Activated CD8-positive, alpha-beta memory T cell treated with anti-CD3 and anti-CD28 coated beads for 1 hour (primary cell): ENCODE measurements at places on chromosomes 2 and 18.

- no peak for DNase-seq
Observed at GRCh38 chr18:44170208-44170880, 510.3 kb upstream of the SETBP1 start.

- DNase-seq = no peak
Observed at GRCh38 chr2:240523451-240524281, 34.1 kb downstream of the ANKMY1 start.

- DNase-seq = no peak
Observed at GRCh38 chr2:147293991-147294824, 550.6 kb upstream of the ACVR2A start.

- no peak for DNase-seq
Observed at GRCh38 chr2:164203131-164203530, 418.2 kb downstream of the GRB14 start.

DNA sequence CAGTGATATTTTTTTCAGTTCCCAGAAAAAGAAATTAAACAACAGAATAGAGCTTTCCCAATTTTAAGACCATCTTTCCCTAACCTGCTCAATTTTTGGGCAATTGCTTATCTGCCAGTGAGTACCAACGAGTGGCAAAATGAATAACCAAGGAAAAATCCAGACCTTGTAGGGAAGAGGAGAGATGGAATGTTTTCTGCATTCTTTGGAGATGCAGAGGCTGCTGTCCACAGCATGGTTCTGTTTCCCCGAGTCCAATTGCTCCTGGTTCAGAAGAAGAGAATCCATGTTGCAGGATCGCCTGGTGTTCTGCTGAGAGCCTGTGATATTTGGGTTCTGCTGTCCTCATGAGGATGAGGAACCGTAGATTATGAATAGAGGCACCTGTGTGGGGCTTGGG, 68.2 kb upstream of the MGAT5 start:
- DNase-seq = no peak

GRCh38 chr2:6919901-6920742, 2.9 kb downstream of the RNF144A start:
- DNase-seq = no peak

DNA sequence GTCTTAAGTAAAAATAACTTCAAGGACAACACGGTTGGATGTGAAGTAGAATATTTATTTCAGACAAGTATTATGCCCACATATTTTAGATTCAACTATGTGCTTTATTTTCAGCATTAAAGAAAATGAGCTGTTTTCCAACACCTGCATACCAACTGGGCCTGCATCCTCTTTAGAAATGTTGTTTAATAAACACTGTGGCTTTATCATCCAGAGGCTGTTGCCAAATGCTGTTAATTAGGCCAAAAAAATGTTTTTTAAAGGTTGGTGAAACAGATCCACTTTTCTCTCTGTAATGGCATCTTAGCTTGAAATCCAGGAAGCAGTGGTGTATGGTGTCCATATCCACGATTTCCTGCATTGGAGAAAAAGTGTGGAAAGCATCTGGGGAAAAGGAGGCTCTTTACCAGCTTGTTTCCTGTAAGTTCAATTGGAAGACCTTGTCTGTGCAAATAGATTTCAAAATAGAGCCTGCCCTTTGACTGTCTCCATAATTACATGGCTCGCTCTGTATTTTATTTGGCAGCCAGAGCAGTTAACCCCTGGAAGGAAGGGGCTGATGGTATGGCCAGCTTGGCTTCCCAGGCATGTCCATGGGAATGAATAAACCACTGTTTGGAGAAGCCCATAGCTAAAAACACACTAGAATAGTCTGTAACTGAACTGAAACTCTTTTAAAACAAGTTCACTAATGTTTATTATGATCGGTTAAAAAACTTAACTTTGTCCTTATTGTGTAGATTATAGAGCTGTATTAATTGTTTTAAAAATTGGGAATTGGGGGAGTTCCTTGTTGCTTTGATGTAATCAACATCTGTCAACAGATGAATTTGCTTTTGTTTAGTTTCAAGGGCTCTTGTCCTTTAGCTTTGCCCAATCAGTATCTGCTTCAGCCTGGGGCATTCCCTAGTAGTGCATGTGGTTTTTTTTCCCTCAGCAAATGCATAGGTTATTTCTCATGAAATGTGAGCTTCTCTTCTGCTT, 33.0 kb upstream of the DLX1 start:
- no peak for DNase-seq

- no peak for DNase-seq
Observed at GRCh38 chr18:77866351-77866750, 616.7 kb downstream of the GALR1 start.

- DNase-seq = no peak
Observed at GRCh38 chr2:27893006-27893405, 2.5 kb downstream of the BABAM2 start.

DNA sequence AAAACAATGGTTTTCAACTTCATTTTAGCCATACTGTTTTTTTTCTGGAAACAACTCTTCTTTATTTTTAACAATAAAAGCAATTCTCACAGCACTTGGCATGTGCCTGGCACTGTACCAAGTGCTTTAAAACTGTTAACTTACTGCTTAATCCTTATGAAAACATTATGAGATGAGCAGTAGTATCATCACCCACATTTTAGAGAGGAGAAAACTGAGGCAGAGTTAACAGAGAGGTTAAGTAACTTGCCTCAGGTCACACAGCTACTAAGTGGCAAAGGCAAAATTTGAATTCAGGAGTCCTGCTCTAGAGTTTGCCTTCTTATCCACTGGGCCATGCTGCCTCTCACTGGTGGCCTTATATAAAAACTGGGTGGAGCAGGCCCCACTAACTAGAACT, 23.2 kb downstream of the CTIF start:
- DNase-seq = no peak

DNA sequence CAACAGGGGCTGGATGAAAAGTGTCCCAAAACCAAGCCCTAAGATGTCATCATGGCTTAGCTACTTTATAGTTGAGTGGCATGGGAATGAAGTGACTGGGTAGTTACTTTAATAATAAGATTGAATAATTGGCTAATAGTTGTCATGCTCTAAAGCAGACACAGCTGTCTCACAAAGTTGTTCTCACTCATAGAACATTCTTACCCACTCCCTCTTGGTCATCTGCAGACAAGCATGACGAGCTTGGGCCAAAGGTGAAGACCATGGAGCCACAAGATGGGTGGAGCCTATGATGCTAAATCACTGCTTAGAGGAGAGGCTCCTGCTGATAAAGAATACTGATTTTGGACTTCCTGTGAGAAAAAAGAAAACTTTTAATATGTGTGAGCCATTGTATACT, 62.4 kb upstream of the MMADHC start:
- DNase-seq = no peak

GRCh38 chr2:197010200-197011020, 83.9 kb upstream of the PGAP1 start:
- DNase-seq = no peak

GRCh38 chr18:53909668-53910067, 314.8 kb downstream of the MBD2 start:
- no peak for DNase-seq

DNA sequence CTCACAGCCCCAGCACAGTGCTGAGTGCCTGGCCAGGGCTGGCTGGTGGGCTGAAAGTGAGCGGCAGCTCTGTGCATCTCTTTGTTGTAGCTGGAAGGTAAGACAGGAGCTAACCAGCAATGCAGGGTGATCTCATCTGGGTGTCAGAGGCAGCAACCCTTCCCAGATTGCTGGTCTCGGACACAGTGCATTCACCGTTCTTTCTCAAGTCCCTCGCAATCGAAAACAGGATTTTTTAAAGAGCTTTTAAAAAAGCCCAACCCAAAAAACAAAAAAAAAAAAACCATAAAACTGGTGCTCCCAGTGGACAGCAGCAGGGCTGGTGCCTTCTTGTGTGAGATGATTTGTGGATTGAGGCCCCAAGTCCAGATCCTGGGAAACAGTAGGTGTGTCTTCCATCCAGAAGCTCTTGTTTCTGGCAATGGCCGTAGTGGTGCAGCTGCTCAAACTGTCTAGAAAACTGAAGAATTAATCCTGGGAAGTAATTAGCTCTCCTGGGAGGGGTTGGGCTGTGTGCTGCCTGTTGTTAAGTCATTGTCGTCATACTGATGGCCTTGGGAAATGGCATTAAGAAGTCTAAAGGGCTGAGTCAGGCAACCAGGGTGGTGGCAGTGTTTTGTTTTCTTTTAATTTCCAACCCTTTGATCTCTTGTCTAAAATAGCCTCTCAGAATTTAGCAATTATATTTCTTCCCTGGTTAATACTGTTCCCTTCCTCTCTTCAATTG, 156.7 kb downstream of the KLHL29 start:
- DNase-seq = no peak

DNA sequence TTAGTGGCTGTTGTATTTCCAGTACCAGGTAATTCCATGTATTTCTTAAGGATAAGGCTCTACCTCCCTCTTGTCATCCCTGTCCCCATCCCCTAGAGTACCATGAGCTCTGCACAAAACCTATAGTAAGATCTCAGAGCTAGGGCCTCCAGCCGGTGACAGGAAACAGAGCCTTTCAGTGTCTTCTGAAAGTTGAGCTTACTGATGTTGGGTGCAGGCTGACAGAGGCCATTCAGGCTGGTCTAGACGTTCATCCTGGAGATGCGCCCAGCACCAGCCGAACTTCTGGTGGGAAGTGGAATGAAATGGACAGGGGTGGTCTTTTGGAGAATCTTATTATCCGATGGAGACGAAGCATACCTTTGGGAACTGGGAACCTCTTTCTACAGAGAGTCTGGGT, 16.7 kb upstream of the LYPD6B start:
- no peak for DNase-seq

- DNase-seq = no peak
Observed at GRCh38 chr2:182381225-182381624, 45.6 kb downstream of the PDE1A start.

DNA sequence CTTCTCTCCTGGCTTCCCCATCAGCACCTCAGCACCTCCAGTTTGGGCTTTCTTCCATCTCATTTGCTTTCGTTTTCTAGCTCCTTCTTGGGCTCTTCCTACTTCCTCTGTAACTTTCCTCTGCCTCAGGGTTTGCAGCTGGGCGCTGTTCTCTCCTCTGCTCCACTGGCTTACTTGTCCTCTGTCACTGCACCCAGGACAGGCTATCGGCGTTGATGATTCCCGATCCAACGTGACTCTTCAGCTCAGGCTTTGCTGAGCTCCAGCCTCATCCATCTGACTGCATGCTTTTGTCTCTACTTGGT, 362.4 kb downstream of the CYRIA start:
- DNase-seq = no peak

- no peak for DNase-seq
Observed at GRCh38 chr18:76859474-76860339, 37.4 kb downstream of the ZNF236 start.

DNA sequence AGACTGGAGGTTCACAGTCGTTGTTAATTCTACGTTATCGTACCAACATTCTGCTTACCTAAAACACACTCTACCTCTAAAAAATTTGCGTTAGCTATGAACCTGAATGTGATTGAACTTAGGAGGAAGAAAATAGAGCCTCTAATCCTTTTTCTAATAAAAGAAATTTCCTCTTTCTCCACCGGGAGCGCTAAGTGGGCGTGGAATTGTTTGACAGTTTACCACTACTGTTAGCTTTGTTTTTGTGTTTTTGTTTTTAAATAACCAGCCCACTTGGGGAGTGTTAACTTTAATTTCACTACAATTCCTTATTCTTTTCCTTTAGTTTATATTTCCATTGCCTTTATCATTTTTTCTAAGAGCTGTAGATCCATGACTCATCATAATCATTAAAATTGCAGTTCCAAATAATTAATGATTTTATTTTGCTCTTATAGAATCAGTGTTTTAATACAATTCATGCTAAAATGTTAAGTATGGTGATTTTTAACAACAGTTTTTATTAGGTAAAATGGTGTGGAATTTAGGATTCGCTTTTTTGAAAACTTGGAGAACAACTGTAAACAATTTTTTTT, 55.0 kb upstream of the ITM2C start:
- no peak for DNase-seq

GRCh38 chr18:33556846-33557245, 21.2 kb upstream of the ASXL3 start:
- no peak for DNase-seq
